ENCODE measurements at places on chromosomes 13 and 19.

- no peak for DNase-seq
These were observed 41.5 kb downstream of the MLLT1 start for GRCh38 chr19:6238256-6238642.

GRCh38 chr19:32343550-32344262 lies 1.7 kb upstream of the ZNF507 start:
- no peak for DNase-seq

GRCh38 chr19:34655651-34656050 lies 21.3 kb downstream of the SCGB2B2 start:
- no peak for DNase-seq

DNA sequence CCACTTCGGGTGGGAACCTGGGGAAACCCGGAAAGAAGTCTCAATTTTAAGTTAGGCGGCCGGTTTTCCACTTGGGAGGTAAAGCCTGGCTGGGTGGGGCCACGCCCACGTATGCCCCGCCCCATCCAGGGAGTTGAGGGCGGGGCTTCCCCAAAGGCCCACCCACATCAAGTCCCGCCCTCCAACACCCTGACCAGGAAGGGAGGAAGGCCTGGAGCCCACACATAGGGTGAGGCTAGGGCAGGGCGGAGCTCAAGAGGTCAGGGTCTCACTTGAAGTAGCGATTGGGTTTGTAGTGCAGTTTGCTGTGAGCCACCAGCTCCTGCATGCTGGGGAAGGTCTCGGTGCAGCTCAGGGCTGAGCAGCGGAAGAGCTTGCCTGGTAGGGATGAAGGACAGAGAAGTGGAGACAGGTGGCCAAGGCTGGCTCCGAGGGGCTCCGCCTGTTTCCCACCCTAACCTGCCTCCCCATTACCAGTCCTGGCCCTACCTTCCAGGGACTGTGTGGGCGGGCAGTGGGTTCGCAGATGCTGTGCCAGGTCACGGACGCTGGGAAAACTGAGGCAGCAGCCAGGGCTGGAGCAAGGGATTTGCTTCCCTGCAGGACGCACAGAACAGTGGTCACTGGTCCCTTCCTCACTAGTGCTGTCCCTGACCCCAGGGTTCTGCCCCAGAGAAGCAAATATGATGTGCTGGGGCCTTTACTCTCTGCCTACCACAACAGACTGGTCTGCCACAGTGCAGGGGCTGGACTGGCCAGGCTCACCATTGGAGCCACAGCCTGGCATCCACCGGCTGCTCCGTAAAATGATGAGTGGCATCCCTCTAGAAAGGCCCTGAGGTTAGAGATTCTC lies 1.6 kb downstream of the ZNF414 start:
- DNase-seq: no peak

DNA sequence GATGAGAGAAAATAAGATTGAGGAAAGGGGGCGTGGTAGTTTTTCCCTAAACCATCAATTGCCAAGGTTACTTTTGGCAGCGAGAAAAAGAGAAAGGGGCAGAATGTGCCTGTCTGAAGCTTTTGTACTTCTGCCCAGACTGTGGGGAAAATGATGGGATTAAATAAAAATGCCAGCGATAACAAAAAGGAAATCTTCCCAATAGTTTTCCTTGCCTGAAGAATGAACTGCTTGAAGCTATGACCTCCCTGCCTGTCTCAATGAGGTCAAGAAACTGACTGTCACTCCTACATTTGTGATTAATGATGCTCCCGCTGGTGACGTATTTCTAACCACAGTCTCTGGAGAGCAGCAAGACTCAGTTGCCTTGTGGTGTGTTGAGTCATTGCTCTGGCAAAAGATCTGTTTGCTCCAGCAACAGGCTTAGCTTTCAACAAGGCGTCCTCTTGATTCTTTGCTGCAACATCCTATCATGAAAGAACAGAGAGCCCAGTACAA lies 1051.5 kb downstream of the DIAPH3 start:
- no peak for DNase-seq

DNA sequence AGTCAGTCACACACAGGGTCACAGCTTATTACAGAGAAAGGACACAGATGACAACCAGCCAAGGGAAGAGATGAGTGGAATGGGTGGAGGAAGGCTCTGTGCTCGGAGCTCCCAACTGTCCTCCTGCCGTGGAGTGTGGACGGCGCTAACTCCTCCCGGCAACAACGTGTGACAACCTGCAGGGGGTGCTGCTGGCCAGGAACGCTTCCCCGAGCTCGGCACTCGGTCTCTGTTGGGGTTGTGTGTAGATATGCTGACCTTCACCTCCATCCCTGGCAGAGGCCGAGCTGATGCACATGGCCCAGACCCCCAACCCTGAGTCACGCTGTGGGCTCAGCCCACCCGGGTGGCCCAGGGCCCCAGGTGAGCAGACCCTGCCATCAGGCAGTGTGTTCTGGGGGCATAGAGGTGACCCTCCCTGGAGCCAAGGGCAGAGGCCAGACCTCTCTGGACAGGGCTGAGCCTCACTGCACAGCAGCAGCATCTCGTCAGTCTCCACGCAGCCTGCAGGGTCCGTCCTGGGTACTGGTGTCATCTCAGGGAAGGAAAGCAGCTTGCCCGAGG lies 14.1 kb downstream of the ZNF444 start:
- DNase-seq: no peak

DNA sequence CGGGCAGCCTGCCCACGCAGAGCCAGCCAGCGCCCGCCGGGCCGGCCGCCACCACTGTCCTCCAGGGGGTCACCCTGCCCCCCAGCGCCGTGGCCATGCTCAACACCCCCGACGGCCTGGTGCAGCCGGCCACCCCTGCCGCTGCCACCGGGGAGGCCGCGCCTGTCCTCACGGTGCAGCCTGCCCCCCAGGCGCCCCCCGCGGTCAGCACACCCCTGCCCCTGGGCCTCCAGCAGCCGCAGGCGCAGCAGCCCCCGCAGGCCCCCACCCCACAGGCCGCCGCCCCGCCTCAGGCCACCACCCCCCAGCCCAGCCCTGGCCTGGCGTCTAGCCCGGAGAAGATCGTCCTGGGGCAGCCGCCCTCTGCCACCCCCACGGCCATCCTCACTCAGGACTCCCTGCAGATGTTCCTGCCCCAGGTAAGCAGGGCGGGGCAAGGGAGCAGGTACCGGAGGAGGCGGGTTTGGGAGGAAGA lies 32.3 kb upstream of the EHD2 start:
- no peak for DNase-seq

- no peak for DNase-seq
These were observed 10.7 kb downstream of the TPGS1 start for GRCh38 chr19:517721-518597.

GRCh38 chr19:38596057-38596981 lies 21.4 kb downstream of the MAP4K1 start:
- no peak for DNase-seq

GRCh38 chr13:50587645-50588373 lies 255.7 kb downstream of the DLEU7 start:
- DNase-seq: no peak

DNA sequence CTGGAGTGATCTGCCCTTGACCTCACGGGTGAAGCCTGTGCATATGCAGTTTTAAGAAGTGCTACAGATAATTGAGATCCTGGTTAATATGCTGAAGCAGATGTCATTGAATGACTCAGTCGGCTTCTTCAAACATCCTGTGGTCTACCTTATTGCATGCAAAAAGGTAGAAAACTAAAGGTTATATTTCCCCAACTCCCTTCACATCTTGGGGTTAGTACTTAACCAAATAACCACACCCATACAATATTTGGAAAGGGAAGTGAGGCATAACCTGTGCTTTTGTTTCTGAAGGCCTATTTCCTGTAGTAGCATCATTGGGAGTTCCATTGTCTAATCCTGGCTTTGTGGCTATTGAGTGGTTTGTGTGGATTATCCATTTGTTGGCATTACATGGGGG lies 58.3 kb downstream of the RAP2A start:
- no peak for DNase-seq

DNA sequence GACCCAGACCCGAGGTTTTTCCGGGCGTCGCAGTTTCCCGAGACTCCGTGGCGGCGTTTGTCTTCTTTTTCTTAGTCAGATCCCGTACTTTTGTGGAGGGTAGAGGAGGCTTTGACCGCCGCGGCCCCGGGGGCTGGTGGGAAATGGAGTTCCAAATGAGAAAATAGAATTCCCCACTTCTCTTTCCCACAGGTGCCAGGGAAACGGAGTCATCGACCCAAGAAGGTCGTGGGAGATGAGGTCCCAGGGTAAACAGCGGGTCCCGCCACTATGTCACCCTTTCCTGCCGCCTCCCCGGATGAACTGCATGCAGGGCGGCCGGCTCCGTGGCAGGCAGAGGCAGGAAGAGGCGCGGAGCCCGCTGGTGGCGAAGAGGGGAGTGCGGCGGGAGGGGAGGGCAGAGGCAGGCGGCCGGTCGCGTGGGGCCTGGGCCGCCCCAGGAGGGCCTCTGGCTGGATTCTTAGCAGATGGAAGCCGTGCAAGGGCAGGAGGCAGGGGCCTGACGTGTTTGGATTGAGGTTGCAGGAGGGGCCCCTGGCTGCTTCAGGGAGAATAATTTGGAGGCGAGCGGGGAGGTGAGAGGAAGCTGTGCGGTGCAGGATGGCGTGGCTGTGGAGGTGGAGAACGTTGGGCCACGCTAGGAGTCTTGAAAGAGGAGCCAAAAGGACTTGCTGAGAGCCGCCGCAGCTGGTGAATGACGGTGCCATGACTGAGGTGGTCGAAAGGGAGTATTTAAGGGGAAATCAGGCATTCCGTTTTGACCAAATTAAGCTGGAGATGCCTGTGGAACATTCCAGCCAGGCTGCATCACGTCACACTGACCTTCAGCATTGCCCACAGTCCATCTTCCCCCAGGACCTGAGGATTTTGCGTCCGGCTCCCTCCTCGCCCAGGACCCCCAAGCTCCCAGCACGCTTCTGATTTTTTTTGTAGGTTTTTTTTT lies 11.7 kb downstream of the CYTH2 start:
- DNase-seq: no peak

DNA sequence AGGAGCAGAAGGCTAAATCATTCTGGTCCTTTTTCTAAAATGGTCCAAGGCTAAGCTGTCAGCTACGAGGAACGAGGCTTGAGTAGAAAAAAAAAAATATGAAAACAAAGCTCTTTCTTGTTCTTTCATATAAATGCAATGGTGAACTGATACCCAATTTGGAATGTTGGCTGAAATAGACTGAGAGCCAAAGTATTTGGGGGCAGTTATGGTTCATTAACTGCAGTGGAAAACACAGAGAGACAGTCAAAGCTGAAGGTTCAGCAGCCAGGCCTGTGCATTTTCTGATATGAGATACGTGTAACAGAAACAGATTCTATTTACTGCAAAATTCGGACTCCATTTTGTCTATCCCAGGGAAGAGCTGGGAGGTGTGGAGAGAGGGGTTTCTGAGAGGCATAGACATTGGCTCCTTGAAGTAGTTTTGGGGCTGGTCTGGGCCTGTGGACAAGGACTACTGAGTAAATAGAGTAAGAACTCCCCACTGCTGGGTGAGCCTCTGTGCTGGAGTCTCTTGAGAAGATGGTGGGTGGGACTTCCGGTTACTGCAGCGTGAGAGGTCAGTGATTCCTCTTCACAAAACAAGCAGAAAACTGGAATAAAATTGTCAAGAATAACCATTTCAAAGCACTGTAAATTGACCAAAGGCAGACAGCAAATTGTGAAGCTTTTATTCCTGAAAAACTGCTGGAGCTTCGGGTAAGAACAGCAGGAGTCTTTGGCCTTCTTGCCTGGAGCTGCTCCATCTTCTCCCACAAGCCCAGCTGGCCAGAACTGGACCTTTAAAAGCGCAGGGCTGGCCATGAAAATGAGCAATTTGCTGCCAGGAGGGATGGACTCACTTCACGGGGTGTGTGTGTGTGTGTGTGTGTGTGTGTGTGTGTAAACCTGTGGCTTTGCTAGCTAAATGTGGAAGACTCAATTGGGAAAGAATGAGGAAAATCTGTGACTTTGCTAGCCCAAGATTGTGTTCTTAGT lies 43.1 kb upstream of the CNMD start:
- no peak for DNase-seq

DNA sequence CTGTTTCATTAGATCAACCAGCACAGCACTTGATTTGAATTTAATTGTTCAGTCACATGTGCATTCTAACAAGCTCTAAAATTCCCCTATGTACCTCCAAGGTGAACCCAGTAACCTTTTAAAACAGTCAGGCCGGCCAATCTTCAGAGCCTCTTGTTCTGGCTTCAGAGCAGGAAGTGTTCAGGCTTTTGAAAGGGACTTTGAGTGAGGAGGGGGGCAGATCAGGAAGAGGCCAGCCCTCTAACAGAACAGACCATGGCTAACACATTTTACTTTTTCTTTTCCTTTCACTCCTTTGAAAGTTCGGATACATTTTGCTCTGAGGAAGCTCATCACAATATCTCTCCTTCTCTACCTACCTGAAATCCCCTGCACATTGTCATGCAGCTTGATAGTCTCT lies 390.3 kb downstream of the TBC1D4 start:
- no peak for DNase-seq

- DNase-seq: no peak
These were observed 11.0 kb downstream of the TMEM272 start for GRCh38 chr13:51833980-51834379.

GRCh38 chr19:45423033-45423588 lies 606 bp downstream of the ERCC1 start:
- DNase-seq: no peak

DNA sequence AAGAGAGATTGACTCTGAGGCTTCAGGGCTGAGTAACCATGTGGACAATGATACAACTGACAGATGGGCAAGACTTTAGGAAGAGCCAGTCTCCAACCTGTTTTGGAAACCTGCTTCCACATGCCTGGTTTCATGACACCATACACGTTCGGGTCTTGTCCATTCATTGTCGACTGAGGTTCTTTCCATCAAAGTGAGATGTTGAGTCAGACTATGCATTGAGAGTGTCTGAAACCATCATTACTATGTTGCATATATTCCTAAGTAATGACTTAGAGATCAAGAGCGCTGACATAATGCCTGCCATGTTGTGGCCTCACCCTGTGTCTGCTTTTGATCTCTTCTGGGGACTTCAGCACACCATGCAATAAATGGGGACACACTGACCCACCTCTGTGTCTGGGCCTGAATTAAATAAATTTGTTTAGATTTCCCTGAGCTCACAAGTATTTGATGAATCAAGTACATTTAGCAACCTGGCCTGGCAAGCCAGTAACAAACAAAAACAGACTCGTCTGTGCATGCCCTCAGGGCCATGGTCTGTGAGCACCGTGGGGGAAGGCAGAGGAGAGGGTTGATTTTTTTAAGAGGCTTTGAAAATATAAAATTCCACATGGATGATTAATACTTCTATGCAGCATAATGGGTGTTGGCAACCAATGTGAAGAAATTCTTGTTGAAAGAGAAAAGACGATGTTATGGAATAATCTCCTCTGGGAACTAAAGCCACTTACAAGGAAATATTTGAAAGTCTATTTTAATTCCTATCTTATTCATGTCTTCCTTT lies 49.9 kb upstream of the UBAC2 start:
- DNase-seq: no peak

DNA sequence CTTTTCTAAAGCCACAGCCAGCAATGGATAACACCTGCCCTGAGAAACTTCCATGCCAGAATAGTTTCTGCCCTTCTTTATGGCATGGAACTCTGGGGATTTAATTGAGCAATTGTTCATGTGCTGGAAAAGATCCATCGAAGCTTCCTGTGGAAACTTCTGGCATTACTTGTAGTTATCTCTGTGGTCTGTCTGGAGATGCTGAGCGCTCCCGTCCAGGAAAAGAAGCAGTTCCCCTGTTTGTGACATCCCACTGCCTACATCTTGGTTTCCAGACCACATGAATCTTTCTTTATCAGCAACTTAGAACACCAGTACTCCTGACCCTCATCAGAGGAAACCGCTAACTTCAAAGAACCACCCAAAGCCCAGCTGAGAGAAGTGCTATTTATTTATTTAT lies 24.6 kb downstream of the FLT1 start:
- DNase-seq: no peak
